ENCODE measurements at places on chromosomes 2 and 18. TPM values are rescaled to one million over a fixed set of nuclear protein-coding genes. Genes with fewer than 3 reads are reported as not detected.

GRCh38 chr2:8337321-8337720, 344.5 kb upstream of the ID2 start:
- H3K36me3 ChIP-seq = no peaks in the 10 kb centered on the region
- no peak overlapping the region for H3K4me3 ChIP-seq
- no peak overlapping the region for H3K27ac ChIP-seq
- no peaks in the 10 kb centered on the region for H3K4me1 ChIP-seq
- DNase-seq = no peak

Gene TPO
- not detected for total RNA-seq

DNA sequence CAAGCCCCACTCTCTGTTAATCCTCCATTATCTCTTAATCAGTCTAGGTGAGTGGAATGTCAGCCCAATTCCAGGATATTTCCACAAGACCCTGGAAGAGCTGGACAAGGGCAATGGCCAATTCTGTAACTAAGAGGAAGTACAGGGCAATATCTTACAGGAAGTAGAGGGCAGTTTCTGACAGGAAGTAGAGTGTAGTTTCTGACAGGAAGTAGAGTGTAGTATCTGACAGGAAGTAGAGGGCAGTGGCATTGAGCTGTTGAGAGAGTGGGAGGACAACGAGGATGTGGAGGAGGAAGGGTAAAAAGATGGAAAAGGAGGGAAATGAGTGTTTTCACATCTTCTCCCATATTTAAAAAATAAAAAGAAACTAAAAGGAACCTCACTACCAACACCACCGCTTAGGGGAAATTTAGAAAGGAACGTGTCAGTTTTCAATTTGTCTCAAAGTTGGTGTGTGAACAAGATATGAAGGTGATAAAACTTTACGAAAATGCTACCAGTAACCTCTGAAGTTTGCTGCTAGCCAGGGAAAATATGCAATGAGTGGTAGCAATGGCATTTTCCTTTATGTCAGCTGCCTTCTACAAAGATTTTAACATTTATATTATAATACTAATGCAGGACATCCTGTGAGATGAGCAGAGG, 430.9 kb upstream of the HNRNPA3 start:
- H3K27me3 ChIP-seq = no peaks in the 10 kb centered on the region
- H3K4me3 ChIP-seq = no peak overlapping the region
- peak overlapping the region; percentile 13 for H3K27ac ChIP-seq
- DNase-seq = no peak
- H3K36me3 ChIP-seq = peaks cover 2% of the 10 kb centered on the region

DNA sequence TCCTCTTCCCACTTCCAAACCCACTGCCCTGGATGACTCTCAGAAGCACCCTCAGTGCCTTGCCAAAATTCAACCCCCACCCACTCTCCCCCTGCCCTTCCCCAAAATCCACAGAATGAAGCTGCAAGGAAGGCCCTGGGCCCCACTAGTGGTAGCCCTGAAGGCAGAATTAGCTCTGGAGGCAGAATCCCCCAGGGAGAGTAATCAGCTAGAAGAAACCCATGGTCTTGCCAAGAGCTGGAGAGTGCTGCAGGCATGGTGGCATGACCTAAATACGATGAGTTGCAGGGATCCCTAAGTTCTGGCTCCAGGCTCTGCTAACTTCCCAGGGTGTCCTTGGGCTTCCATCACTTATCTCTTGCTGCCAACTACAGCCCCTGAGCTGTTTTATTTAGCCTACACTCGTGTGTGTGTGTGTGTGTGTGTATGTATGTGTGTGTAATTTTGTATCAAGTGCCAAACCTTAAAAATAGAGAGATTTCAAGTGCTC, 7.9 kb downstream of the GAD1 start:
- peaks cover 32% of the 10 kb centered on the region for H3K4me1 ChIP-seq
- H3K27ac ChIP-seq = no peak overlapping the region
- H3K36me3 ChIP-seq = no peaks in the 10 kb centered on the region
- DNase-seq = no peak

GRCh38 chr2:554444-554843, 122.8 kb downstream of the TMEM18 start:
- no peaks in the 10 kb centered on the region for H3K36me3 ChIP-seq
- peaks cover 54% of the 10 kb centered on the region for H3K4me1 ChIP-seq
- H3K27me3 ChIP-seq = peaks cover 6% of the 10 kb centered on the region
- peak overlapping the region; percentile 19 for H3K4me3 ChIP-seq
- H3K27ac ChIP-seq = no peak overlapping the region
- no peak for DNase-seq

- DNase-seq = no peak
- no peaks in the 10 kb centered on the region for H3K27me3 ChIP-seq
- H3K4me1 ChIP-seq = no peaks in the 10 kb centered on the region
- no peak overlapping the region for H3K4me3 ChIP-seq
- H3K36me3 ChIP-seq = no peaks in the 10 kb centered on the region
These were observed 439.7 kb upstream of the FANCL start for GRCh38 chr2:58680755-58681310.

Gene UGT1A5
- not detected for total RNA-seq

Gene MAPRE3
- total RNA-seq = 6.3 TPM

GRCh38 chr18:65415098-65415497, 335.7 kb upstream of the CDH7 start:
- no peak overlapping the region for H3K4me3 ChIP-seq
- H3K27me3 ChIP-seq = no peaks in the 10 kb centered on the region
- no peak for DNase-seq

DNA sequence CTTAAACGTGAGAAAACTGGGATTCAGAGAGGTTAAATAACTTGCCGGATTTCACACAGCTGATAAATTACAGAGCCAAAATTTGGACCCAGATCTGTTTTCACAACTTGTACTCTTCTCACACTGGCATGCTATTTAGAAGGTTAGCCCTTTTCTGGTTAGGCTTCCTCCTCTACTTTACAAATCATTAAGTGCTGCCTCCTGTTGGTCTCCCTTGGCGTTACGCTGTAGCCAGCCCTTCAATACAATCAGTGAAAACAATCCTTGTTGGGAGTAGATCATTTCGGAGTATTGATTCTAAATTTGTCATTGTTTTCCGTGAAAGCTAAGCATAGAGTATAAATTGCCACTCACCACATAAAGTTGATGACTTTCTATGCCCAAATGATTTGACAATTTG, 153.5 kb downstream of the ARHGAP15 start:
- H3K4me3 ChIP-seq = no peak overlapping the region
- peaks cover 5% of the 10 kb centered on the region for H3K4me1 ChIP-seq
- H3K27me3 ChIP-seq = no peaks in the 10 kb centered on the region
- no peak overlapping the region for H3K27ac ChIP-seq
- peaks cover 30% of the 10 kb centered on the region for H3K36me3 ChIP-seq
- DNase-seq = no peak

Gene FZD7
- 0.33 TPM for total RNA-seq

GRCh38 chr2:126513033-126513432, 142.9 kb upstream of the GYPC start:
- no peak overlapping the region for H3K27ac ChIP-seq
- no peaks in the 10 kb centered on the region for H3K4me1 ChIP-seq
- DNase-seq = no peak
- H3K4me3 ChIP-seq = no peak overlapping the region

DNA sequence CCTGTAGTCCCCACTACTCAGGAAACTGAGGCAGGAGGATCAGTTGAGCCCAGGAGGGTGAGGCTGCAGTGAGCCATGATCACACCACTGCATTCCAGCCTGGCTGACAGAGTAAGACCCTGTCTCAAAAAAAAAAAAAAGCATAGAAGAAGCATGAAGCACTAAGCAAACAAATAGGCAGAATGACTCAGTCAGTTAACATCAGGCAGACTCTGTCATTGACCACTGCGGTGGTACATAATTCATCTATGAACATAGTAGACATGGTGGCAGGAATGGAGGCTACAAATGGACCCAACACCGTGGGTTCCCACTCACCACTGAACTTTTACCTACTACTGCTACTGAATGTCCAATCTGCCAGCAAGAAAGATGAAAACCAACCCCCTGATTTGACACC, 7.6 kb upstream of the ASXL2 start:
- no peak overlapping the region for H3K27ac ChIP-seq
- peaks cover 18% of the 10 kb centered on the region for H3K27me3 ChIP-seq
- H3K4me1 ChIP-seq = no peaks in the 10 kb centered on the region
- no peaks in the 10 kb centered on the region for H3K36me3 ChIP-seq
- DNase-seq = no peak
- no peak overlapping the region for H3K4me3 ChIP-seq

GRCh38 chr2:11500702-11501303, 33.0 kb upstream of the GREB1 start:
- no peak overlapping the region for H3K27ac ChIP-seq
- H3K4me3 ChIP-seq = no peak overlapping the region
- H3K27me3 ChIP-seq = peaks cover 8% of the 10 kb centered on the region
- no peak for DNase-seq
- no peaks in the 10 kb centered on the region for H3K36me3 ChIP-seq
- no peaks in the 10 kb centered on the region for H3K4me1 ChIP-seq
